ENCODE measurements at places on chromosomes 13 and 19.

- no peak for DNase-seq
Observed at GRCh38 chr13:113187883-113188665, 20.4 kb downstream of the PCID2 start.

- no peak for DNase-seq
Observed at GRCh38 chr13:79745081-79745480, 264.1 kb downstream of the NDFIP2 start.

- DNase-seq: peak; percentile 87
Observed at GRCh38 chr19:51887522-51888498, at the start of gene ZNF577. Gene ZNF577 (minus strand): TSS chr19:51887951. CDS start chr19:51880382, 7,569 bp downstream.

DNA sequence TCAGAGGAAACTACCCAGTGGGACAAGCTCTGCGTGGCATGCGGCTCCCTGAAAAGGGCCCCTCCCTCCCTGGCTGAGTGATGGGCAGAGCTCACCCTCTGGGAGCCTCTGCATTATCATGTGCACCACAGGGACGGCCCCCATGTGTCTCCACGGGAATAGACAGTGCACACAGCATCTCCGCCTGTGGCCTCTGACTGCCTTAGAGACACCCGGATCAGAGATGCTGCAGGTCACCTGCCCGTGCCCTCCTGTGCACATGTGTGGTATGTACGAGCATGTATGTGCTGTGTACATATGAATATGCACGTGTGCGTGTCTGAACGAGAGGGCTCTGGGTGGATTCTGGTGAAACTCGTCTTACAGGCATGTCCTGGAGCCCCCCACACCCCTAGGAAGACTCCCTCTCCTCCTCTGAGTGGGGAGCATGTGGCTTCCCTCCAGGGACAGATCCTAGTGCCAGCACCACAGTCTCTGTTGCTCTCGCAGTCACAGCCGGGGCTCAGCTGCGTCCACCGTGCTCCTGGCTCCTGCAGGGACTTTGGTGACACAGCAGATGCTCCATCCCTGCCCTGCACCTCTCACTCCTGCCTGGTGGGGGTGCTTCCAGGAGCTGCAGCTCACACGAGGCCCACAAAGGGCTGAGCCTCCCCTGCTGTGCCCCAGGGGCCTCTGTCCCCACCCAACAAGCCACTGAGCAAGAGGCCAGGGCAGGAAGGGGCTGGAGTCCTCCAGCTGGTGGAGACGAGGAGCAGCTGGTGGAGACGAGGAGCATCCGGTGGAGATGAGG is 19.6 kb downstream of the C13orf46 start:
- DNase-seq: no peak

DNA sequence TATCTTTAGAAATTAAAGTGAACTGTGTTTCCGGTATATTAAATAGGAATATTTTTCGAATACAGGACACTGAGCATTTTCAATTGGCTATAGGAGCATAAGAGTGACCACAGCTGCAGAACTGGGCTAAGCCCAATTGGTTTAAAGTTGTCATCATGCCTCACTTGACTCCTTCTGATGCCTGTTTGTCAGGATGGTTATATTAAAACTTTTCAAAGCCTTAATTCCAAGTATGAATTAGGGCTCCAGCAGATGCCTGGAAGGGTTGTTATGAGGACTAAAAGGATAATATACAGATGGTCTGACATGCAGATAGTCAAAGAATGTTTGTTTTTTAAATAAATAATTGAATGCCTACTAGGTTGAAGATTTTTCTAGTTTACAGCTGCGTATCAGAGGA is 100.0 kb downstream of the LMO7 start:
- no peak for DNase-seq

GRCh38 chr13:34751492-34751891 is 190.6 kb upstream of the NBEA start:
- DNase-seq: no peak

- DNase-seq: no peak
Observed at GRCh38 chr19:2553510-2553909, 77.6 kb downstream of the GADD45B start.

- DNase-seq: no peak
Observed at GRCh38 chr19:56124578-56124977, 3.5 kb upstream of the ZNF787 start.

DNA sequence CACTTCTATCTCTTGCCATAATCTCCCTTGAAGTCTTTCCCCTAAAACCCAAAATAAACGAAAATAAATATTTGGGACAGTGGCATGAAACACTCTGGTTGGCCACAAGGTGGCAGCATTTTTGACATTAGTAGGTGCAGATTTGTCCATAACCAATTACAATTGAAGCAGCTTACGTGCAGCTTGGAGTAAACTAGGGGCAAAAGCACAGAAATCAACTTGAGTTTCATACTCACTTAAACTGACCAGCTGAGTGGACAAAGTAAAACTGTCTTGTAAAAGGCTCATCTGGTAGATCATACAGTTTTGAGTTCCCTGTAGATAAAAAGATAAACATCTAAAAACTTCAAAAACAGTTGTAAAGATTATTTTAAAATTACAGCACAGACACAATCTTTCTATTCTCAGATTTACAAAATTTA is 18.8 kb downstream of the PDCD5 start:
- DNase-seq: peak; percentile 77

- DNase-seq: no peak
Observed at GRCh38 chr13:84294576-84294975, 412.3 kb upstream of the SLITRK1 start.

DNA sequence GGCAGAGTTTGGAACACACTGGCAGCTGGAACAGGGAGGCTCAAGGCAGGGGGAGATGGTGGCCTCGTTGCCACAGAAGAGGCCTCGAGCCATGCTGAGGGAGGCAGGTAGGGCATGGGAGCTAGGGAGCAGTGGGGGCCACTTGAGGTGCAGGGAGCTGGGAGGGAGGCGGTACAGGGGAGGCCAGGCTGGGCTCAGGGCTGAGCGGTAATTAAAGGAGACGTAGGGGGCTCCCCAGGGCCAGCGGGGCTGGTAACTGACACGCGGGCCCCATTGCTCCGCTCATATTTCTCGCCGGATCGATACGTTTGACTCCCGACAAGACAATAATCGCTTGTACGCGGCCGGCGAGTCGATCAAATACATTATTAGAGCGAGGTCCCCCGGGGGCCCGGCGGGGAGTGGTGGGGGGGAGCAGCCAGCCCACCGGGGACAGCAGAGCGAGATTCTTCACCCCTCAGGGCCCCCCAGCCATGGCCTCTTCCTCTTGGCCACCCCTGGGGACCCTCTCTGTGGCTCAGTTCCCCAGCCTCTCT is 2.4 kb upstream of the POU2F2 start:
- DNase-seq: no peak

DNA sequence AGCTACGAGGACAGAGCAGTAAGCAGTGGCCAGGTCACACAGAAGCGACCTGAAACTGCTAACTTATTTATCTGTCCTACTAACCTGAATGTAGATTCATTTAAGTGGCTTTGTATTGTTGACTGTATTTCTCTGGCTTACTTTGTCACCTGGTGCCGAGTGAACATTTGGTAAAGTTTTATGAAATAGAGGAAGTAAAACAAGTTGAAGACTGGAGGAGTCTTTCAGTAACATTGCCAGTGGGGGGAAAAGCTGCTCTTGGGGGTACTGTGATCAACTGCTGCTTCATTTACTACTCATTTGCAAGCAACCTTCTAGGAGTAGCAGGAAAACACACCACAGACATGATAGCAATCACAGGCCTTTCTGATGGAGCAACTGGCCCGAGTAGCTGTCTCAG is 615.0 kb downstream of the FGF9 start:
- no peak for DNase-seq

DNA sequence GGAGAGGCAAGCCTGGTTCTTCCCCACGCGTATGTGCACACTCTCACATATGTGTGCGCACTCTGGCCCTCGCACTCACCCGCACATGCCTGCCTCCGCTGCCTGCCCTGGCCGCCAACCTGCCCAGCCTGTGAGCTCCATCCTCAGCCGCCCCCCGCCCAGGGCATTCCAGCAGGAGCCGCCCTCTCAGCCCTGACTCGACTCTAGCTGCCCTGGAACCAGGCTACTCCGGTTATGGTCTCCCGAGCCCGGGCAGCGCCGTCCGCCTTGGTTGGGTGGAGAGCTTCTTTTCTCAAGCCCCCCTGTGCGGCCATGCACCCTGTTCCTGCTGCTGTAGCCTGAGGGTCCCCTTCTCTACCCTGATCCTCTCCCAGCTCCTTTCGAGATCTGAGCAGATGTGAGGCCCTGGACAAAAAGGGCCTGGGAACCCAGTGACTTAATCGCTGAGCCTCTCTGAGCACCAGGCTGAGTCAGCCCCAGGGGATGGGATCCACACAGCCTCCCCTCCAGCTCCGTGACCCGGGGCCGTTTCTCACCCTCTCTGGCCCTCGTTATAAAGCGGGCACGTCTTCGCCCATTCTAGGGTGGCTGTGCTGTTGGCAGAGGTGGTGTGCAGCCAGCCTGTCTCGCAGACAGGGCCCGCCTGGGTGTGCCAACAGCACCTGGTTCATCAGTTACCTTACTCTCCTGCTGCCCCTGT is 191.5 kb downstream of the TEX29 start:
- no peak for DNase-seq
